Heart right ventricle (tissue), 16 donors: ENCODE measurements at places on chromosomes 11 and 22. TPM values are rescaled to one million over a fixed set of nuclear protein-coding genes. Genes with fewer than 3 reads are reported as not detected.

GRCh38 chr22:49073873-49074417 is 753.7 kb downstream of the BRD1 start:
- no peak for DNase-seq

- peak; percentile 64 for DNase-seq
Observed at GRCh38 chr11:62402226-62402959, 16.4 kb upstream of the SCGB1A1 start.

- no peak for DNase-seq
Observed at GRCh38 chr22:50019316-50019715, 6.8 kb upstream of the IL17REL start.

The LARGE2 gene
- total RNA-seq, result not detected

DNA sequence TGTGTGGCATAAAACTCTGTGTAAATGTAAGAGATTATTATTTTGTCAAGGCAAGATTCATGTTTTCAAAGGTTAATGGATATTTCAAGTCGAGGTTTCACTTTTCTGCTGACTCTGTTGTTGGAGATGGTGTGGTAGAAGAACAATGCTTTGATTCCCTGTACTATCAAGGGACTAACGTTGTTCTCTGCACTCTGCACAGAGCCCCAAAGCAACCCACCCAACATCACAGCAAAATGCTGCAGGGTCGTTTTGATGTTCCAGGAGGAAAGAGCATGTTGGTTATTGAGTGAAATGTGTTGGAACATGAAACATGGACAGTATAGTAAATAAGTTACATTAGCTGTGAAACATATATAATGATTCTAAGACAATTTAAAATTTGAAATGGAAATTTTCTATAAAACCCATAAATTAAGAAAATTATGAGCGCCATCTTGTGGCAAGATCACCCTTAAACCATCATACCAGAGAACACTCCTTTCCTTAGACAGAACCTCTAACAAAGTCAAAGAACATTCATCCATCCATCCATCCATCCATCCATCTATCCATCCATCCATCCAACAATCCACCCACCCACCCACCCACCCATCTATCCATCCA is 164.4 kb upstream of the ZBED5 start:
- peak; percentile 21 for DNase-seq

The UVRAG gene
- 13.0 TPM for total RNA-seq

GRCh38 chr11:33735271-33736147 is 714 bp downstream of the CD59 start:
- DNase-seq, result peak; percentile 40

The ARHGAP8 gene
- not detected for total RNA-seq

The PRG3 gene
- total RNA-seq, result not detected

DNA sequence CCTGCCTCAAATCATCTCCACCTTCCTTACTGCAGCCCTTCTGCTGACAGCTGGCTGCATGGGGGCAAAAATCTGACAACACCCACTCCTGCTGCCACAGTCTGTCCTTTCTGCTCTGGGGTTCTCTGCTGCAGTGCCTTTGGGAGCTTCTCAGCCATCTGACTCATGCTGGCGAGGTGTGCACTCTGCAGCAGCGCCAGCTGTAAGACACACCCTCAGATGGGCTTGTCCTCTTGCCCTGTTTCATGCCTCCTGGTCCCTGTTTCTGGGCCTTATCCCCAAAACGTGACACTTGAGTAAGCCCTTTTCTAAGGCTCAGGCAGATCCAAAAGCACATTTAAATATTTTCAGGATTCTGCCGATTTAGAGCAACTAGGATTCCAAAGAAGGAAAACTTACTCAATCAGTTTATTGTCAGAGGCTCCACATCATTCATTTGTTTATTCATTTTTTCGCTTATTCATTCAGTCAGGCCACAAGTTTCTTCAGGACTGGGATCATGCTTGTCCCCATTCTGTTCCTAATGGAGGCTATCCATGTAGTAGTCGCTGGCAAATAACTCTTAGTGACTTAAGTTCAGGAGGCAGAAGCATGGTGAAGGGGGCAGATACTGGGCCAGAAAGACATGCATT is 60.2 kb downstream of the SMIM38 start:
- DNase-seq, result no peak

DNA sequence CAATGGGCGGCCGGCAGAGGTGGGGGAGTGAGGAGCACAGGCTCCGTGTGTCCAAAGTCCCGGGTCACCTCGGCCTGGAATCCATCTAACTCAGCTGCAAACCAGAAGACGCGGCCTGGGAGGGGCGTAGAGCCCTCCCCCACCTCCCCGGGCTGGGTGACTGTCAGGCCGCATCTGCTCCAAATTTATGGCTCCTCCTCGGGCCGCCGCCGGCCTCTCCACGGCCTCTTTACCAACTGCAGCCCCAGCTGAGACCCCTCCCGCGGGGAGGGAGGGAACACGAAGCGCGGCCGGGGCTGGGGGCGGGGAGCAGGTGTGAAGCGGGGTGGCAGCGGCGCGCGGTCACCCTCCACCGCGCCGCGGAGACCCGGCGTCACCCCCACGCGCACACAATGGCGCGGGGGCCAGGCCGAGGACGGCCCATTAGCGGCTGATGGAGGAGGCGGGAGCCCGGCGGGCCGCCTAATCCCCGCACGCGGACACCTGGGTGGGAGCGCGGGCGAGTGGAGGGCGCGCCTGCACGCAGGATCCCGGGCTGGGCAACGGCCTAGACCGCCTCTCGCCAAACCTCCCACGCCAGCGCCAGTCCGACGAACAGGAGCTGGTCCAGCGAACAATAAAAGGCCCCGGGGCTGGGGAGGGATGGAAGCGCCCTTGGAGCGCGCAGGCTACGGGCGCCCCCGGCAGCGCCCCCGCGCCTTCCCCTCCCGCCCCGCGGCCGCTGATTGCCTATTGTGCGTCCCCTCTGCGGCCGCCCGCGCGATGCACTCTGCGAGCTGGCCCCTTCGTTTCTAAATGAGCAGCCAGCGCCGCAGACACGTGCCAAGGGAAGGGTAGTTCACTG is 25.9 kb upstream of the ROBO3 start:
- no peak for DNase-seq

The FGF3 gene
- not detected for total RNA-seq

- peak; percentile 54 for DNase-seq
Observed at GRCh38 chr11:9820260-9820659, 156.4 kb downstream of the SWAP70 start.

DNA sequence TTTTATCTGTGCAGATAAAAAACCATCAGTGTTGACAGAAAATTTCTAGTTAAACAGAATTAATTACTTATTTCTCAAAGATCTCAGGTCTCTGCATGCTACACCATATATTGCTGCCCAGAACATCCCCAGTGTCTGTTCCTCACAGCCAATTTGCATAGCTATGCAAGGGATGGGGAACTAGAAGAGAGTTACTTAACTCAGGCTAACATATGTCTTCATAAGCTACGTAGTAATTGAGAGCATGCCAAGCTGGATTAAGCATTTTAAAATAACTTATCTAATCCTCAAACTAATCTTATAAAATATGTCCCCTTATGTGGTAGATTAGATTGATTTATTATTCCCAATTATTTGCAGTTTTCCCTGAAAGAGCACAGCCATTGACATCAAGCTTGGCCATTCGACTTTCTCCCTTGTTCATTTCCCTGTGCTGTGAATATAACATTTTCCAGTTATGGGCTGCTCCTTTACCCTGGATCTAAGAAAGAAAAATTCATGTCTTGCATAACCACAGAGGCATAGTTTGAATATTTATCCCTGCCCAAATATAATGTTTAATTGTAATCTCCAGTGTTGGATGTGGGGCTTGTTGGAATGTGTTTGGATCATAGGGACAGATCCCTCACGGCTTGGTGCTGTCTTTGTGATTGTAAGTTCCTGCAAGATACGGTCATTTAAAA is 69.1 kb downstream of the C11orf87 start:
- DNase-seq, result no peak

GRCh38 chr11:44286268-44286880 is 23.6 kb downstream of the ALX4 start:
- peak; percentile 56 for DNase-seq

The PHLDA2 gene
- total RNA-seq, result 2.1 TPM

- DNase-seq, result no peak
Observed at GRCh38 chr11:47062736-47063135, 113.9 kb downstream of the ARFGAP2 start.

The B4GALNT4 gene
- total RNA-seq, result 0.56 TPM

GRCh38 chr11:83124636-83125424 is 32.1 kb upstream of the PCF11 start:
- no peak for DNase-seq

DNA sequence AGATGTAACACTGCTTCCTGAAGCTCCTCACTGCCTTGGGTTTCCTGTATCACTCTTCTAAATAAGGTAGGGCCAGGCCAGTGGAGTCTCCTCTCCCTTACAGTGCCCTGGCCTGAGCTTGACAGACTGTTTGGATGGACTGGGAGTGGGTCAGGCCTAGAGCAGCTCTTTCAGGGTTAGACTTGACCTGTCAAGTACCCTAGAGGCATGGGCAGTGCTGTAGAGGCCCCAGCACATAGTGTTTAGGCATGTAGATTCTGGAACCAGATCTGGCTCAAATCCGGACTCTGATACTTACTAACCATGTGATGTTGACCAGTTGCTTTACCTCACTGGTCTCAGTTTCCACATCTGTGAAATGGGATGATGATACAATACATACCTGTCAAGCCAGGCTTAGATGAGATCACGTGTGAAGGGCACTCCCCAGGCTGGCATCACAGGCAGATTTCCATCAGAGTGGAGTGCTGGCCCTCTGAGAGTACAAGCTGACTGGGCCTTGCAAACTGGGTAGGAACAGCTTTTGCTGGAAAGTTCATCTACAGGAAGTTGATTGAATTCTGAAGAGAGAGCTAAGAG is 1.4 kb upstream of the MICAL2 start:
- no peak for DNase-seq

The TEF gene
- 10.8 TPM for total RNA-seq

GRCh38 chr11:92546603-92547002 is 322.0 kb downstream of the FAT3 start:
- no peak for DNase-seq

DNA sequence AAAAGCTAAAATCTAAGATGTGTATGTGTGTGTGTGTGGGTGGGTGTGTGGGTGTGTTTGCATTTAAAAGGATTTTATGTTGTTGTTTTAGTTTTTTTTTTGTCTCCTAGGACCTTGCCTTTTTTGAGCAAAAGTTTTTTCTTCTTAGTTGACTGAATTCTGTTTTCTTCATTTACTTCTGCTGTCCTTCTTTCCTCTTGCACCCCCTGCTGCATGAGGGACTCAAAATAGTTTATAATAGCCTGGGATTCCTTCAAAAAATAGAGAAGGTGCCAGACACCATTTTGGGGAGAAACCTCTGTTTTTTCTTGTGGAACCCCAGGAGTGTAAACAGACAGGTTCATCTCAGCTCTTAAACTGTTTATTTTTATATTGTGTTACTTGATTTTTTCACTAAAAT is 817.7 kb downstream of the TBC1D22A start:
- DNase-seq, result no peak

- DNase-seq, result no peak
Observed at GRCh38 chr11:105142167-105142566, 2.6 kb upstream of the CARD18 start.

- DNase-seq, result no peak
Observed at GRCh38 chr11:95563173-95563572, 226.4 kb downstream of the FAM76B start.

DNA sequence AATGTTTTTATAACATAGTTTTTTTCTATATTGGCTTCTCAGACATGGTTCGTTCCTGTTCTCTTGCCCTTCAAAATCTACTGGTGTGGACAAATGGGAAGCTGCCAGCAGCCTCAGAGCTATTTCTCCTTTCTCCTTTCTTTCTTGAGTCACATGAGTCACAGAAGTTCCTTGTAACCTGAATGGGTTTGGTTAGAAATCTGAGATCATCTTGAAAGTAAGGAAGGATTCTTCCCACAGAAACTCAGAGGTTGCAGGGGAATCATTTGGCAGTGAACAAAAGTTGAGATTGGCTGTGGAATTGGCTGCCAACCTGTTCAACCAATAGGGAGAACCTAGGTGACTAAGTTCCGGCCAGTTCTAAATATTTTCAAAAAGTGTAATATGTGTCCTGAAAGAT is 12.5 kb downstream of the PLET1 start:
- no peak for DNase-seq

- DNase-seq, result no peak
Observed at GRCh38 chr11:12664385-12664784, 9.8 kb upstream of the TEAD1 start.

GRCh38 chr11:103413266-103413888 is 304.2 kb downstream of the DYNC2H1 start:
- DNase-seq, result no peak

The YAP1 gene
- total RNA-seq, result 60.2 TPM

DNA sequence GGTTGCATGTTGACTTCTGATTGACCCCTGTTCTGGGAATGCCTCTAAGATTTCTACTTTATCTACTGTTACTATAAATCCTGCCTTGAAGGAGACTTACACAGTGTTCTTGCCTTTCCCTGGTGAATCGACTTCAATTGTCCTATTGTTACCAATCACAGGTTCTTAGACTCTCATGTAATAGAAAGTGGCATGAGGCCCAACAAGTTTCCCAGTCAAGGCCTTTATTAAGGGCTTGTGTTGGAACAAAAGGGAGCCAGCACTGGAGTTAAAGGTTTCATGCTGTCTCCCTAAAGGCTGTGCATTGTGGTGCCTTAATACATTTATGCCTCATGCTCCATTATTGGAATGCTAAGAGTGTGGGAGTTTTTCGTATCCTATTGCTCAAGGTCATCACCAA is 23.3 kb downstream of the MS4A2 start:
- no peak for DNase-seq

DNA sequence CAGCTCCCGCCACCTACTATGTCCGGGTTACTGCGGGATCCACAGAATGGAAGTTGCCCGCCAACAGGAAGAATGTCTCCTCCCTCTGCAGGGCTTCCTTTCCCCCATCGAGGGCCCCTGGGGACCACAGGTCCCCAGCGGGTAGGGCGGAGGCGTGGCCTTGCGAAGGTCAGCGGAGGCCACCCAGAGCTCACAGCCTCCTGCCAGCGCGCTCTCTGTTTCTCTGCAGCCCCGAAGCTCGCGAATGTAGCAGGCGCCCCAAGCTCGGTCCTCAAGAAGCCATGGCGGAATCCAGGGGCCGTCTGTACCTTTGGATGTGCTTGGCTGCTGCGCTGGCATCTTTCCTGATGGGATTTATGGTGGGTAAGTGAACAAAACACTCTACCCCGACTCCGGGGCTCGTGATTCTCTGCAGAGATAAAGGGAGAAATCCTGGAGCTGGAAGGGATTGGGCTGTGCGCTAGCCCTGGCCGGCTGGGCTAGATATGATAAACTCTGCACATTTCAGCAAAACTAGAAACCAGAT is at the start of gene NAALAD2:
NAALAD2 (plus strand) TSS at position 186 of the 526 bp plus-strand sequence; CDS start at position 282, 96 bp downstream.
- peak; percentile 68 for DNase-seq

The FXYD2 gene
- total RNA-seq, result 1.0 TPM

- no peak for DNase-seq
Observed at GRCh38 chr11:20109731-20110445, 50.4 kb downstream of the DBX1 start.
